ENCODE measurements at places on chromosomes 7 and 10.

GRCh38 chr10:28217848-28218247 lies 85.0 kb downstream of the MPP7 start:
- DNase-seq = peak; percentile 0

- DNase-seq = no peak
Observed at GRCh38 chr7:140863867-140864266, 60.9 kb downstream of the BRAF start.

- DNase-seq = no peak
Observed at GRCh38 chr10:78910021-78910420, 158.7 kb upstream of the ZMIZ1 start.

DNA sequence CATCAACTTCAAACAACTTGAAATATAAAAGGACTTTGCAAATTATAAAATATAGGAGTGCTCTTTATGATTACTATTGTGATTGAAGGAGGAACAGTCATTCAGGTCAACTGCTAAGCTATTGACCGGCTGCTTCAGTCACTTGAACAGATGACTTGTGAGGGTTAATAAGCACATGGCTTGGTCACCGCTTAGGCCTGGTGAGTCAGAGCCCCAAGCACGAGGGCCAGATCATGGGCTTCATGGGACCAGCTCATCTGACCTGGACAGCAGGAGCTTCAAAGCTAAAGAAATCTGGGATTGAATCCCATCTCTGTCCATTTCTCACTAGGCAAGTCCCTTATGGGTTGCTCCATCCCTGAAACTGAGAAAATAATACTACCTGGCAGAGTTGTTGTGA lies 60.4 kb upstream of the ADO start:
- no peak for DNase-seq

DNA sequence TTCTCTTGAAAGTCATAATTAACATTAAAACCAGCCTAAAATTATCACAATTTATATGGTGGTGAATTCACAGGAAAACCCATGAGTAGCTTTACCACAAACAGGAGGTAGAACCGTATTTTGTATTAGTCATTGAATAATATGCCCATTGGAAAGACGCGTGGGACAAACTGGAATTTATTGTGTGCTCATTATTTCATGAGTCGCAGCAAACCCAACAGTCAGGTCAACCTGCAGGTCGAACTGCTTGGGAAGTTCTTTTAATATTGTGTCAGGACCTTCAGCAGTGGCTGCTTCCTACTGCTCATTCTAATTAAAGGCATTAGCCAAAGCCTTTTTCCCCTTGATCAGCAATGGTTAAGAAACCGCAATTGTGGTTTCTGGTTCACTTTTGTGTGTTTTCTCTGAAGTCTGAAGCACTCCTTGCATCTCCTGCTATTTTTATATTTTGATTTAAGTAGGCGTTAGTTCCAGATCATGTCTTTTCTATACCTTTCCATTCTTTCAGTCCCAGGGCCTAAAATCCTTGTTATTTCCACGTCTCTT lies 100.1 kb downstream of the RAB11FIP2 start:
- DNase-seq = no peak

DNA sequence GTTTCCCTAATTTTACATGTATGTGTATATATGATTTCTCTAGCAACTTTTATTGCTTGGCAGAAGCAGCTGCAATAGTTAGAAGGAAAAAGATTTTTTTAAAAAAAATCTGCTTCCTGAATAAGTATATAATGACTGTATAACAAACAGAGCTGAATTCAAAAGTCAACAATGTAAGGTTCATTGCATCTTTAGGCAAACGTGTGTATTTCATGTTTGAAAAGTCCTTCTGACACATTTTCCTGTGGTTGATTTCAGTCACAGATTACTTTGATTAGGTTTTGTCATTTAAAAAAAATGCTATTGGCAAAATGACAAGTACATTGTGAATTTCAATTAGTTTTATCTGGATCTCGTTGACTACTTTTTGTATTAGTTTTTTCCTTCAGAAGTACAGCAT lies 231.0 kb downstream of the CSTF2T start:
- no peak for DNase-seq

GRCh38 chr10:77027576-77027975 lies 610.0 kb downstream of the KCNMA1 start:
- no peak for DNase-seq
